Activated effector memory CD4-positive, alpha-beta T cell treated with anti-CD3 and anti-CD28 coated beads, Interleukin-2, amount 50 U/mL, for 16 hours (primary cell): ENCODE measurements at places on chromosomes 12 and 14.

- no peak for DNase-seq
These were observed 17.4 kb upstream of the SALL2 start for GRCh38 chr14:21543521-21543960.

DNA sequence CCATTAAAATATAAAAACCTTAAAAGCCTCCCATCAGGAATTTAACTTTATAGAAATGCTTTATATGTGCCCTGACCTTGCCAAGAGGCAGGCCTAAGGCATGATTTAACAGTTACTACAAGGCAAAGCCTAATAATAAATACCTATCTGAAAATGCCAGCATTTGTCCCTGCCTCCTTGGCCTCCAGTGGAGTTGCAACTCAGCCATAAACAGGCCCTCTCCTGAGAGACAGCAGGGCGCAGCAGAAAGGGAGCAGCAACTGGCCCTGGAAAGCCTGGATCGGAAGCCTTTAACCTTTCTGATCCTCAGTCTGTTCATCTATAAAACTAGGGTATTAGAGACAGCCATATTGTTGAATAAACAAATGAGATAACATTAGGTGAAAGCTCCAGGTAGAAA lies 324.4 kb downstream of the PAWR start:
- no peak for DNase-seq

- DNase-seq, result no peak
These were observed 1.7 kb upstream of the FLRT2 start for GRCh38 chr14:85528080-85528896.

GRCh38 chr14:92513204-92513965 lies at the start of gene RIN3:
Gene RIN3 (plus strand): TSS chr14:92513781. CDS start chr14:92513933, 152 bp downstream.
- peak; percentile 72 for DNase-seq

- DNase-seq, result no peak
These were observed 431.5 kb upstream of the OR4E1 start for GRCh38 chr14:22105006-22105623.

DNA sequence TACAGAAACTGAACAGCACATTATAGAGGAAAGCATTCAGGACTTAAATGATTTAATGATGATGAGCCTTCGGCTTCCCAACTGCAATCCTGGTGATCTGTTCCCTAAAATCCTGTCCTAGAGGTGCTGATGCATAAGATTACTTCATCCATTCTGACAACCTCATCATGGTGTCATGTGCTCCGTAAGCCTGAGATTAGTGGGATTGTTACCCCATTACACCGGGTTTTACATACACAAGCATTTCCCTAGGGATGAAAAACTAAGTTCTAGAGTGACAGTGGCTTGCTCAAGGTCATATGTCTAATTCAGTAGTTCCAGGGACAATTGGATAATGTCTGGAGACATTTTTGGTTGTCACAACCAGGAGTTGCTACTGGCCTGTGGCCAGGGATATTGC lies 2.5 kb upstream of the RNASE13 start:
- no peak for DNase-seq

GRCh38 chr12:51242876-51243275 lies 4.2 kb downstream of the DAZAP2 start:
- no peak for DNase-seq

DNA sequence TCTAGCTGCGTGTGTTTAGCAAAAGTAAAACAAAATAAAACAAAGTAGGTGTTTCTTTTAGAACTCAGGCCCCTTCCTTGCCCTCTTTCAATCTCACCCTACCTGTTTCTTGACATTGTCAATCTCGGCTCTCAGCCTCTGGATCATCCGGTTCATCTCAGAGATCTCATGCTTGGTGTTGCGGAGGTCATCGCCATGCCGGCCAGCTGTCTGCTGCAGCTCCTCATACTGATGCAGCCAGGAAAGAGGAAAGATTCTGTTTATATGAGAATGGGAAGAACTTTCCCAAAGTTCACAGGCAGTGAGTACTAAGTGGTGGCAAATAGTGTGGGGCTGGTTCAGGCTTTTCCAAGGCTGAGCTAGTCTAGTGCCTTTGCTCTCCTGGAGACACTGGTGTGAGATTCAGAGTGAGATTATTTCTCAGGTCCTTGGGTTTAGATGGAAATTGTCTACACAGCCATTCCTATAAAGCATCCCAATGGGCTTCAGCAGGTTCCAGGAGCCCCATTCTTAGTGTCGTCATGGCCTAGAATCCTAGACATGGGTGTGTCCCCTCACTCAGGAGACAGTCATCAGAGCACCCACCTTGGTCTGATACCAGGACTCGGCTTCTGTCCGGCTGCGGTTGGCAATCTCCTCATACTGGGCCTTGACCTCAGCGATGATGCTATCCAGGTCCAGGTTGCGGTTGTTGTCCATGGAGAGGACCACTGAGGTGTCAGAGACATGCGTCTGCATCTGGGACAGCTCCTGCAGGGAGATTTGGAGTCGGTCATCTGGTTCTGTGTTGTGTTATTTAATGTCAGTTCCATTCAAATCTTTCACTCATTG lies 3.0 kb downstream of the KRT5 start:
- no peak for DNase-seq

- no peak for DNase-seq
These were observed 27.6 kb downstream of the LRCOL1 start for GRCh38 chr12:132582582-132583410.

GRCh38 chr12:68580911-68581310 lies 29.8 kb upstream of the RAP1B start:
- no peak for DNase-seq

- peak; percentile 80 for DNase-seq
These were observed 2.7 kb upstream of the CDKN1B start for GRCh38 chr12:12714276-12715021.

GRCh38 chr12:108181095-108181454 lies 52.0 kb downstream of the WSCD2 start:
- no peak for DNase-seq

DNA sequence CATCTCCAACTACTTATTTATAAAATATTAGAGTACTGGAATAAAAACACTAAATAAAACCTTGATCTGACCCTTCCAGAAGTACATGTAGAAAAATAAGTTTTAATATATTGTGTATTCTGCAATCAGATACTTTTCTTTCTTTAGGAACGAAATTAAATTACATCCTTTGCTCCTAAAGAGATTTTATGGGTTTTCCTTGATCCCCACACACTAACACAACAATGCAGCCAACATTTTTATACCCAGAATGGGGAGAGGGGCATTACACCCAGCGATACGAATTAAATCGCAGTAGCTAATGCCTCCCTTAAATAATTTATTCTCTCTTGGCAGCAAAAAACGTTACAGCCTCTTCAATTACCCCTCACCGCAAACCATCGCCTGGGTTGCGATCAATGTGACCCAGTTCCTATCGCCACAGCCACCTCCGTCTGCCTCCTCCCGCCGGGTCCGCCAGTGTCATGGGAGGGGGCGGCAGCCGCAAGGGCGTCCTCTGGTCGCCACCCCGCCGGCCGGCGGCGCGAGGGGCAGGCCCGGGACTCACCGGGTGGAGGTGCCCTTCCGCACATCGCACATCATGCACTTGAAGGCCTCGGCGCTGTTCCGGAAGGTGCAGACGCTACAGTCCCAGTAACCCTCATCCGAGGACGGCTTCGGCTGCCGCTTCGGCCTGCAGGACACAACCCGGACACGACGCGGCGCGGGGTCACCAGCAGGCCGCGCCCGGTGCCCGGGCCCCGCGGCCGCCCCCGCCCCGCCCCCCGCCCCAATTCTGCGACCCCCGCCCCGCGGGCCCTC lies 796 bp downstream of the YAF2 start:
- peak; percentile 89 for DNase-seq

- DNase-seq, result no peak
These were observed 133.5 kb upstream of the KRAS start for GRCh38 chr12:25384038-25384892.
